Stimulated activated CD8-positive, alpha-beta memory T cell treated with anti-CD3 and anti-CD28 coated beads, Interleukin-4, amount 100 ng/mL, for 1 hour (primary cell): ENCODE measurements at places on chromosomes 2 and 18.

DNA sequence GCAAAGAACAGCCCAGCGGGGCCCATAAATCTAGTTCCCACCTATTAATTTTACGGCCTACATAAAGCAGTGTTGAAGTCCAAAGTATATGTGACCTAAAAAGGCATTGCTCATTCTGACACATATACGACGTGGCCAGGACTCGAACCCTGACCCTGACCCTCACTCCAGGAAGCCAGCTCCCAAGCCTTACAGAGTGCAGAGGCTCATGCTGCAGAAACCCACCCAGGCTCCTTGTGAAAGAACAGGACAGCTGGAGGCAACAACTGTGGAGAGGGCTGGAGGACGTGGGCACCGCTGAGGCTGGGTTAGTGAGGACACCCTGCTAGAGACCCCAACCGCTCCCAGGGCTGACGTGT, 221.6 kb downstream of the CYP26B1 start:
- no peak for DNase-seq

DNA sequence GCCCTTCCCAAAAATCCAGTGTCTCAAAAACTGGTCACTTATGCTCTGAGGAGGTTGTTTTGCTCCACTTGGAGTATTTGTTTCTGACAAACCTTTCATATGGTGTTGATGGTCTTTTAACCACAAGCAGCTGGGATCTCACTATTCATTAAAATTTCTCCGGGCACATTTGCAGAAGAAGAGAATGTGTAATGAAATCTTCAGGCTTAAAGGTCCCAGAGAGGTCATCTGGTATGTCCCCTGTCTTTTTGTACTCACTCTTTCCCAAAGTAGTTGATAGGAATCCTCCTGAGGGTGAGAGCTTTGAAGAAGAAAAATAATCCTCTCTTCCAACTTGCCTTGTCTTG, 430.8 kb downstream of the SETBP1 start:
- no peak for DNase-seq

GRCh38 chr2:161991991-161992390, 82.0 kb downstream of the DPP4 start:
- DNase-seq = no peak

GRCh38 chr2:57093020-57093419, 909.2 kb downstream of the CCDC85A start:
- no peak for DNase-seq

DNA sequence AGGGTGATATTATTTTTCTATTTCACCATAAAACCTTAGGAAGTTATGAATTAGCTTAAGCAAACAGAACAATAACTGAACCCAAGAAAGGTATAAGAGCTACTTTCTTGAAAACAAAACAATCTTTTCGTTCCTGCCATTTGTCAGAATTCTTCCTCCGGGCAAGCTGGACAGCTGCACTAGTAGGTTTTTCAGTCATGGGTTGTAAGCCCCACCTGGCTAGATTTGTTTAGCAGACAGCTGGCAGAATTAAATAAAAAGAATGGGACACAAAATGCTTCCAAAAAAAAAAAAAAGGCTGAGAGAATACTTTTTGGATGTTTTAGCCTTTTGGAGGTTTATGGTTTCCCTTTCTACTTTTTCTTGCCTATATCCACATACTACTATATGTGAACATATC, 694.1 kb downstream of the ARHGAP15 start:
- DNase-seq = no peak

GRCh38 chr2:127619203-127619590, 26.8 kb upstream of the GPR17 start:
- DNase-seq = no peak

- no peak for DNase-seq
Measured at GRCh38 chr2:160650196-160651118, 156.8 kb upstream of the RBMS1 start.

GRCh38 chr2:219562049-219563020, 9.0 kb downstream of the OBSL1 start:
- DNase-seq = no peak

DNA sequence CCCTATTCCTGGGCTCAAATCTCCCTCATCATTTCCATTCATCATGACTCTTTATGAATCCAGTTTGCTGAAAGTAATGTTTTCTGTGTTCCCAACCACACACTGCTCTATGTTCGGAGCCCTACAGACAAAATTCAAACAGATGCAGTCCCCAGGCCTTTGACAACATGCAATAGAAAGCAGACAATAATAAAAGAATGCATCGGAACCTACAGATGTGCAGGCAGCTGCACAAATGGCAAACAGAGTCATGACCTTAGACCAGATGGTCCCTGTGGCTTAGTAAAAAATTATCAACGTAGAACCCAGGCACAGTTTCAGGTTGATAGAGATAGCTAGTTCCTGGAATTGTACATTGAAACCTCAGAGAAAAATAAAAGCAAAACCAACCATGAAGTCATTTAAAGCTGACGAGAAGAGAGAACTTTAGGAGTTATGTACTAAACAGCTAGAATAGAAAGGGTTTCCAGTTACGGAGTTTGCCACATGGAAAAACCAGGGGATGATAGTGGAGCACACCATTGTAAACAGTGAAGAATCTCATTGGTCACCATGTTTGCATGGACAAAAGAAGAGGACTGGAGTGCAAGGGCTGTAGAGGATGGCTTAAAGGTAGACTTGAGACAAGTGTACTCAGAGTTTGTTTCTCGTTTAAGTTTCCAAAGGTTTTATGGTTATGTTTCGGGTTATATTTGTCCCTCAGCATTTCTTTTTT, 23.2 kb upstream of the ACVR1 start:
- DNase-seq = no peak

DNA sequence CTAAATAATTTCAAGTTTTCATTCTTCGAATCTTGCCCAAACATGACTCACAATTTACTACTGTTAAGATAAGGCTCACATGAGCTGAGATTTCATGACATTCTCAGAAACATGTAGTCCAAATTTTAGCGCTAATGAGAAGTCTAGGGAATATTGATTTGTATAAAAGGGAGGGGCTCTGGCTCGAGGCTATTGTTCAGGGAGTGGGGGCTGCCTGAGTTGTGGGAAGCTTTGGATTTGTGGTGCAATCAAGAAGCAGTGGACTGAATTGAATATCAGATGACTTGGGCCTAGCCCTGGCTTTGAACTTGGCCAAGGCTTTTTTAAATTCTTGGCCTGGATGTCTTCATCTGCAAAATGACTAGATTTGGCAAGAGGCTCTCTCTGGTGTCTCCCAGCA, 674.9 kb upstream of the FANCL start:
- no peak for DNase-seq

- no peak for DNase-seq
Measured at GRCh38 chr2:37645362-37645761, 26.1 kb downstream of the CDC42EP3 start.
